ENCODE measurements at places on chromosomes 2 and 18. TPM values are rescaled to one million over a fixed set of nuclear protein-coding genes. Genes with fewer than 3 reads are reported as not detected.

GRCh38 chr2:162007447-162008040, 66.5 kb downstream of the DPP4 start:
- peak; percentile 14 for DNase-seq

DNA sequence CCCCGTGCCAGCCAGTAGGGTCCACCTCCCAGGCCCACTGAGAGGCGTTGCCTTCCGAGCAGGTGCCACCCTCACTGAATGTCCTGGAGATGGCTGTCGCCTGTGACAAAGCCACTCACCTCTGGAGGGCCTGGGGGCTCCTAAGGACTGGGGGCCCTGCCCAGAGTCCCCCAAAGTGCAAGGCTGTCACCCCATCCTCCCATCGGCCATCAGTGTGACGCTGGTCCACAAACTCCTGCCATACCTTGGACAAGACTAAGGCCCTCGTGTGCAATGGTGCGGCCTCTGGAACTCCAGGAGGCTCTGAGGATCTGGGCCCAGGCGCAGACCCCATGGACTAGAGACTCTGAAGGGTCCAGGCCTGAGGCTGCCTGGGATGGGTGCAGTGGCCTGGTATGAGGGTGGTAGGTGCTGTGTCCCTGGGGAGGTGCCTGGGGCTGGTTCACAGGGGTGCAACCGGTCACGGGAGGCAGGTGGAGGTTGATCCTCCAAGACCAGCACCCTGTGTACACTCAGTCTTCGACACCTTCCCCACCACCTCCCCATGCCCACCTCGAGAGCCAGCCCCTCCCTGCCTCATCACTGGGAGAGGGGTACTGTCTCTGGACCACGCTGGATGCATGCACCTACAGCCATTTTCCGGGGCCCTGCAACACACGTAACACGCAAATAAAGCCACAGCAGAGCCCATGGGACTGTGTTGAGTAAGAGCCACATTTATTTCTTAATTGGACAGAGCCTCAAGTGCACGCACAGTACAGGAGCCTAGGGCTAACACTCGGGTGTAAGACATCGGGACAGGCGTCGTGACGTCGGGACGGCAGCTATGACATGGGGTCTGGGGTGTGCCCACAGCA, 21.6 kb downstream of the AQP12A start:
- no peak for DNase-seq

Gene GCKR
- total RNA-seq = 1.6 TPM

Gene OSBPL1A
- 21.2 TPM for total RNA-seq

Gene MEIS1
- 1.8 TPM for total RNA-seq

Gene SOX11
- total RNA-seq = under 0.01 TPM

GRCh38 chr2:54030396-54030741, 59.6 kb upstream of the PSME4 start:
- DNase-seq = no peak

Gene THSD7B
- not detected for total RNA-seq

Gene CCDC68
- total RNA-seq = 5.5 TPM

DNA sequence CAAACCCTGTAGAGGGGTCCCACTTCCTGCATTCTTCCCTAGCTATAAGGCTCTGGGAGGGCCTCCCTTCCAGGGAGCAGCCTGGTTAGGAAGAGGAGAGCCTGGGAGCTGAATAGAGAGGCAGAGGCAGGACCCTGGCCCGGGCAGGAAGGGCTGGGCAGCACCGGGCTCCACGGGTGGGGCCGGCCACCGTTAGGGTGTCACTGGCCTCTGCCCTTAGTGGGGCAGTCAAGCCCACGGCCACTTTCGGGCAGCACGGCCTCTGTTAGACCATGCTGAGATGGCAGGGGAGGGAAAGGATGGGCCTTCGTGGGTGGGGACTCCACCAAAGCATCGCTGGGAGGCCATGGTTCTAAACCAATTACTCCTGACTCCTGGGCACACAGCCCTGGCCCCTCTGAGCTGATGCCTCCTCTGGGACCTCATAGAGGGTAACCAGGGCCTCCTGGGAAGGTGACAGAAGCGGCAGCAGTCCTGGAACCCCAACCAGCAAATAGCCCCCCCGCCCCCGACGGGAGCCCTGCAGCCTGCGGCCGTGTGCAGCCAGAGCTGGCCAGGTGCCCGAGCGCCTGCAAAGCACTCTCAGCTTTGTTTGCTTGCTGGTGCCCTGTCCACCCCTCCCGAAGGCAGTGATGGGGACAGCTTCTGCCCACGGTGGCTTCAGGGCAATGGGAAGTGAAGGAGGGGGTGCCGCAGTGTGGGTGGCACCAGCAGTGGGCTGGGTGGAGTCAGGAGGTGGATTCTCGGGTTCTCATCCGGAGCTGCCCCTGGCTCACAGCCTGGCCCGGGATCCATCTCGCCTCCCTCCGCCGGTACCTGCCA, 16.3 kb upstream of the HPCAL1 start:
- no peak for DNase-seq

Gene PMS1
- total RNA-seq = 28.4 TPM

- peak; percentile 13 for DNase-seq
Observed at GRCh38 chr2:133062931-133063665, 393.1 kb upstream of the LYPD1 start.

Gene CYBRD1
- 63.1 TPM for total RNA-seq

DNA sequence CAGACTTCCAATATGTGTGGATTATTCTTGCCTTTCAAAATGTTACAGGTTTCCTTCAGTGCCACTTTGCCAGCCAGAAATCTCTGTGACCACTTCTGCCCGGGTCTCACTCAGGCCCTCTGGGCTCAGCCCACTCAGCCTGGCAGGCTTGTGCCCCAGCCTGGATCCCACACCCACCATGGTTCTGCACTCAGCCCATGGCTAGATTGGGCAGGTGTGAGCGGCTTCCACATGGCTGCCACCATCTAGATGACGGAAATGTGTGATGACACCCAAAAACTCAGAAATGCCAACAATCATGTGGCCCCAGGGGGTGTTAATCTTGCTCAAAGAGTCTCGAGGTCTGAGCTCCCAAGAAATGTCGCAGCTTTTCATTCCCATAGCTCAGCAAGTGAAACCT, 1097.5 kb upstream of the SLC39A10 start:
- no peak for DNase-seq

Gene HPCAL1
- 64.9 TPM for total RNA-seq

- DNase-seq = peak; percentile 28
Observed at GRCh38 chr2:237092920-237093781, 7.5 kb downstream of the COPS8 start.

DNA sequence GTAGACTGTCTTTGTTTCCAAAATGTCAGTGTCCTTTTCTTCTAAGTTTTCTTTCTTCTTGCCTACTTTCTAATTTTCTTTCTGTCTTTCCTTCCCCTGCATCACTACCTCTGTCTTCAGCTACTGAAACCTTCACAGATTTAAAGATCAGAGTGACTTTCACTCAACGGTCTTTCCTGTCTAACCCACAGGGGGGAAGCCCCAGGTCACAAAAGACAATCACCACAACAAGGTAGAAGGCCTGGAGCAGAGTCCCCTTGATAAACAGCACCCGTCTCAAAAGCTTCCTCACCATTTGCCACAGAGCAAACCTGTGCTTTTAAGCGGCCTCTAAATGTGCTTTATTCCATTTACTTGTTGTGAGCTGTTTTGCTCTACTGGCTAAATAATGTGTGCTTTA, 665.4 kb downstream of the BCL11A start:
- no peak for DNase-seq

Gene ITGB6
- total RNA-seq = 383 TPM

DNA sequence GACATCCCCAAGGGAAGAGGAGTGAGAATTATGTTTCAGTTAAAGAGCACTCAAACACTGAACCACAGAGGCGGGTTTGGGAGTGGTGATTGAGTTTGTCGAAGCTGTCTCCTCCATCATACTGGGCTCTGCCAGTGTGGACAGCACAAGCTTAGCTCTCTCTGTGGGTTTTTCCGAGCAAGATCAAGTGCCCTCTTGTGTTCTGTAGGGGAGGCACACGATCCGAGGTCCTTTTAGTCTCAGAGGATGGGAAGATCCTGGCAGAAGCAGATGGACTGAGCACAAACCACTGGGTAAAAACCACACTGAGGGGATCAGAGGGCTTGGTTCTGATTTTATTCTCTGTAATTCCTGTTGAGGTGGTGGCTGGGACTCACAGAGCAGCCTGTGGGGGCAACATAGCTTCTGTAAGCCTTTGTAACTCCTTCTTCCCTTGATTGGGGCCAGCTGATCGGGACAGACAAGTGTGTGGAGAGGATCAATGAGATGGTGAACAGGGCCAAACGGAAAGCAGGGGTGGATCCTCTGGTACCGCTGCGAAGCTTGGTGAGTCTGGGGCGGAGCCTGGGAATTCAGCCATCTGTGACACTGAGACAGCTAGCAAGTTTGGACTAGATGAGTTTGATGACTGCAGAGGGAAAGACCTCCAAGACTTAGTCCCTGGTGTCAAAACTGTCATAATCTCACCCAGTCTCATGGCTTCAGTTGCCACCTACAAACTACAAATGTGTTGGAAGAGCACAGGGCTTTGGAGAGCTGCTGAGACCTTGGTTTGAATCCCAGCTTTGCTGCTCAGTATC, 2.0 kb downstream of the NAGK start:
- peak; percentile 32 for DNase-seq

DNA sequence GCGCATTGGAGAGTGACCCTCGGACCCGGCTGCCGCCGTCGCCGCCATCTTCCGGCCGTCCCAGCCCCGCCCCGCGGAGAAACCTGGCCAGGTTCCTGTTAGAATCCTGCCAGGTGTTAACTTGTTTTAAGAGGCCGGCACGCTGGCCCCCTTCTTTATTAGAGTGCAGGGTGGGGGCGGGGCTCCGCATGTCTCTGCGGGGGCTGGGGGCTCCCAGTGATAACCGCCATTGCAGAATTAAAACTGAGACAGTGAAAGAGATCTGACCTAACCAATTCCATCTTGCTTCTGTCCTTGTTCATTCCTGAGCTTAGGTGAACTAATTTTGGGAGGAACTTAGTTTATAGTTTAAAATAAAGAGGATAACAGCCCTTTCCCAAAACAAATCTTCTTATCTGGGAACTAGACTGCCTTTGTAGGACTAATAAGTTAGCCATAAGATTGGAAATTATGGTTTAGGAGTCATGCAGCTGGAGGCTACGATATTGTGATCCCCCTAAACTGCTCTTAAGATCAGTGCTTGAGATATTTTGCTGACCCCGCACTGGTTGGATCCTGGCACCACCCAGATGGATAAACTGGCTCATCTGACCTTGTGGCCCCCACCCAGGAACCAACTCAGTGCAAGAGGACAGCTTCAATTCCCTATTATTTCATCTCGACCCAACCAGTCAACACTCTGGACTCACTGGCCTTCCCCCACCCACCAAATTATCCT, 543 bp upstream of the STARD7 start:
- DNase-seq = no peak

GRCh38 chr2:73214120-73215035, at the start of gene SMYD5:
Gene SMYD5, plus strand, starts transcription at chr2:73214245. Its CDS starts 22 bp downstream, at chr2:73214267.
- peak; percentile 47 for DNase-seq

GRCh38 chr18:50393802-50394201, 19.0 kb downstream of the SKA1 start:
- no peak for DNase-seq

GRCh38 chr2:170313347-170313991, 135.5 kb downstream of the MYO3B start:
- peak; percentile 58 for DNase-seq

Gene SERPINB11
- not detected for total RNA-seq

DNA sequence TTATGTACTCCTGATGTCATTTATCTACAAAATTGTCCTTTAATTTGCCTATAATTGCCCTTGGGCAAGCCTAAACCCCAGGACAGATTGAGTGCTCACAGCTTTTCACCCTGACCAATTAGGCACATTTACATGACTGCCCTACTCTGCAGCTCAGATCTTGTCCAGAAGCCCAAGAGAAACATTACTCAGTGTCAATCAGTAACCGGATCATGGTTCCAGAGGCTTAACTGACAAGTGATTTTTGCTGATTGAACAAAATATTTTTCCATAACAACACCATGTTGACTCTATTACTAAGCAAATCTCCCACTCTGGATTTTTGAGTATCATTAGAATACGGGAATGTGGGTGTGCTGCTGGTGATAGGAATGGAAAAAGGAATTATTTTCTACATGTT, 465.4 kb upstream of the TNP1 start:
- DNase-seq = peak; percentile 68

DNA sequence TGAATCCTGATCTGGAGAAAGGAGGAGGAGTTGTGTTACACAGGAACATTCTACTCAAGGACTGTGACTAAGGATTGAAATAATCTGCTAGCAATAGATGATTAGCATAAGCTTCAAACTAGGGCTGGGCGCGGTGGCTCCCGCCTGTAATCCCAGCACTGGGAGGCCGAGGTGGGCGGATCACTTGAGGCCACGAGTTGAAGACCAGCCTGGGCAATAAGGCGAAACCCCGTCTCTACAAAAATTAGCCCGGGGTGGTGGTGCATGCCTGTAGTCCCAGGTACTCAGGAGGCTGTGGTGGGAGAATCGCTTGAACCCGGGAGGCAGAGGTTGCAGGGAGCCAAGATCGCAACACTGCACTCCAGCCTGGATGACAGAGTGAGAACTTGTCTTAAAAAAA, 1.5 kb downstream of the TRMT61B start:
- no peak for DNase-seq

DNA sequence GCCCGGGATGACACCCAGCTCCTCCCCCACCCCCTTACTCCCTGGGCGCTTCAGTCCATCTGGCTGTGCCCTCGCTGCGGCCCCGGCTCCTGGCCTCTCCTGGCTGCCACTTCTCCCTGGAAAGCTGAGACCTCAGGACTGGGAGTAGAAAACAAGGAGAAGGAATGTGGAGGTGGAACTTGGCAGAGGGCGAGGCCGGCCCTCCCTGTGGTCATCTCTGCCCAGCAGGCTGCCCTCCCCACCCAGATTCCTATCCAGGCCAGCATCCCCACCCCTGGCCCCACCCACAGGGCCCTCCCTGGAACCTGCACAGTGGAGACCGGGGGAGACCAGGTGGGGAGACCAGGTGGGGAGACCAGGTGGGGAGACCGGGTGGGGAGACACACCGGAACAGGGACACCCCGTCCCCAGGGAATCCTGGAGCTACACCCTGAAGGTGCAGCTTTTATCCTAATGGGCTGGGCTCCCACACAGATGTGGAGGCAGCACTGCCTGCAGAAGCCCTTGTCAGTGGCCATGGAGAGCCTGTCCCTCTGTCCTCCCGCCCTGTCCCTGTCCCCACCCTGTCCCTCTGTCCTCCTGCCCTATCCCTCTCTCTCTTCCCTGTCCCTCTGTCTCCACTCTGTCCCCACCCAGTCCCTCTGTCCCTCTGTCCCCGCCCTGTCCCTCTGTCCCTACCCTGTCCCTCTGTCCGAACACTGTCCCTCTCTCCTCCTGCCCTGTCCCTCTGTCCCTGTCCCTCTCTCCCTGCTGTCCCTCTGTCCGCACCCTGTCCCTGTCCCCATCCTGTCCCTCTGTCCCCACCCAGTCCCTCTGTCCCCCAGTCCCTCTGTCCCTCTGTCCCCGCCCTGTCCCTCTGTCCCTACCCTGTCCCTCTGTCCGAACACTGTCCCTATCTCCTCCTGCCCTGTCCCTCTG, 157.1 kb downstream of the PXDN start:
- DNase-seq = peak; percentile 25

DNA sequence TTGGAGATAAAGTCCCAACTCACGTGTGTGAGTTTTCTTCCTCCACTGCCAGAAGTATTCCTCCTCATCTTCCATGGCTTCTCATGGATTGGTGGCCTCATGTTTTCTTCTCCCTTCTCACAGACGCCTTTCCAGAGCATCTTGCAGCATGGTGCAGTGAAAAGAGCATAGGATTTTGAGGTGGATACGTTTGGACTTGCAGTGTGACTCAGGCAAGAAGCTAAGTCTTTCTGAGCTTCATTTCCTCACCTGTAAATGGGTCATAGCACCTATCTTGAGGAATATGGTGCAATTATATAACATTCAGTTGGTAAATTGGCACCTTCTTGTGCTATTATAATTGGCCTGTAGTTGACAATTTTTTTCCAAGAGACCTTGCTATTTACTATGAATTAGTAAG, 247.6 kb downstream of the RDH14 start:
- no peak for DNase-seq
